Testis (tissue), 5 donors: ENCODE measurements at places on chromosomes 12 and 14. TPM values are rescaled to one million over a fixed set of nuclear protein-coding genes. Genes with fewer than 3 reads are reported as not detected.

DNA sequence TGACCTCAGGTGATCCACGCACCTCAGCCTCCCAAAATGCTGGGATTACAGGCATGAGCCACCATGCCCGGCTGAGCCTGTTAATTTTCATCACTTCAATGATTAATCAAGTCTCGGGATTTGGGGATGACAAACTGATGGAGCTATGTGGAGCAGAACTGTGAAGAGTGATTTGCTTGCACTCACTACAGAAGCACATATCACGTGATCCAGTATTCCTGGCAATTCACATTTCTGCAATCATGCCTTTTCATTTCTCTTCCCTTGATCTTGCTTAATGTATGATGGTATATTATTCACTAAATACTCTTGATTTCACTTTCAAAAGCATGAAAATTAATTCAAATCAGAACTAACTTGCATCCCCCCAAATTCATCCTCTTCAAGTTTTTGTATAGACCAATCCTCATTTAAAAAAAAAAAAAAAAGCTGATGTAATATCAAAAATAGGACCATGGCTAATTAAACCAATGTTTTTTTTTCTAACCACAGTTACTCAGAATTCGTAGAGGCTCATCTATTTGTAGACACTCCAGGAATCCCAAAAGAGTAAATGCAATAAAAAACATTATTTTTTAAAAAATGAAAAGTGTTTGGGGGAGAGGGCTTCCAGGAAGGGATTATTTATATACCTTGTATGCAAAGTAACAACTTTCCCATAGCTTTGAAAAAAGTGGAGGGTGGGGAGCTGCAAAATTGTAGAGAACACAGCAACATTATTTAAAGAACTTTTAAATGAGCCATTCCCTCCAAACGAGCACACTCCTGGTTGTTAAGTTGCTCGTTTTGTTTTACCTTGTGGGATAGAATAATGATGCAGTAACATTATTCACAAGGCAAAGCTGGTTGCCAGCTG lies 7.0 kb upstream of the ATXN2 start:
- no peaks in the 10 kb centered on the region for H3K36me3 ChIP-seq
- no peak for DNase-seq
- no peak overlapping the region for H3K27ac ChIP-seq
- no peaks in the 10 kb centered on the region for H3K4me1 ChIP-seq
- H3K4me3 ChIP-seq, result no peak overlapping the region
- no peaks in the 10 kb centered on the region for H3K27me3 ChIP-seq

DNA sequence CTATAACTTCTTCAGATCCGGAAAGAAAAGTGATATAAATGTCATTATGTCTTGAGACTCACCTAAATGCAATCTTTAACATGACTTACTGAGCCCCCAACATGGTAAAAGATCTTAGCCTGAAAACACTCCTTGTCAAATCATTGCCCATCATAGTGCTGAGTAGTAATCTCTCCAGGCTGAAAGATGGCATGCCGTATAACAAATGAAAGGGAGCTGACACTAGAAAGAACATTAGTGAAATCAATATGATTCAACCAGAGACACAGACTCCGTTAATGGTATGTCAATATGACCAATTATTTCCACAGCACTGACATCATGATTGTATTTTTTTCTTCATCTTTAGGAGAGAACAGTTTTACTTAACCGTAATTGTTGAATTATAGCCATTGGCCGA lies 54.4 kb downstream of the BICD1 start:
- no peak for DNase-seq
- H3K27ac ChIP-seq, result no peak overlapping the region
- no peaks in the 10 kb centered on the region for H3K4me1 ChIP-seq
- no peaks in the 10 kb centered on the region for H3K27me3 ChIP-seq
- no peaks in the 10 kb centered on the region for H3K36me3 ChIP-seq
- no peak overlapping the region for H3K4me3 ChIP-seq

GRCh38 chr14:34043627-34044372 lies 92.9 kb upstream of the EGLN3 start:
- no peaks in the 10 kb centered on the region for H3K36me3 ChIP-seq
- no peak overlapping the region for H3K4me3 ChIP-seq
- no peaks in the 10 kb centered on the region for H3K27me3 ChIP-seq
- no peak for DNase-seq

The ARMH4 gene
- total RNA-seq, result 65.8 TPM

- no peak for DNase-seq
- peaks cover 31% of the 10 kb centered on the region for H3K4me1 ChIP-seq
- H3K4me3 ChIP-seq, result no peak overlapping the region
- no peaks in the 10 kb centered on the region for H3K27me3 ChIP-seq
- no peak overlapping the region for H3K27ac ChIP-seq
Observed at GRCh38 chr12:52054833-52055730, 3.8 kb downstream of the NR4A1 start.

The KCNH5 gene
- total RNA-seq, result 0.93 TPM

DNA sequence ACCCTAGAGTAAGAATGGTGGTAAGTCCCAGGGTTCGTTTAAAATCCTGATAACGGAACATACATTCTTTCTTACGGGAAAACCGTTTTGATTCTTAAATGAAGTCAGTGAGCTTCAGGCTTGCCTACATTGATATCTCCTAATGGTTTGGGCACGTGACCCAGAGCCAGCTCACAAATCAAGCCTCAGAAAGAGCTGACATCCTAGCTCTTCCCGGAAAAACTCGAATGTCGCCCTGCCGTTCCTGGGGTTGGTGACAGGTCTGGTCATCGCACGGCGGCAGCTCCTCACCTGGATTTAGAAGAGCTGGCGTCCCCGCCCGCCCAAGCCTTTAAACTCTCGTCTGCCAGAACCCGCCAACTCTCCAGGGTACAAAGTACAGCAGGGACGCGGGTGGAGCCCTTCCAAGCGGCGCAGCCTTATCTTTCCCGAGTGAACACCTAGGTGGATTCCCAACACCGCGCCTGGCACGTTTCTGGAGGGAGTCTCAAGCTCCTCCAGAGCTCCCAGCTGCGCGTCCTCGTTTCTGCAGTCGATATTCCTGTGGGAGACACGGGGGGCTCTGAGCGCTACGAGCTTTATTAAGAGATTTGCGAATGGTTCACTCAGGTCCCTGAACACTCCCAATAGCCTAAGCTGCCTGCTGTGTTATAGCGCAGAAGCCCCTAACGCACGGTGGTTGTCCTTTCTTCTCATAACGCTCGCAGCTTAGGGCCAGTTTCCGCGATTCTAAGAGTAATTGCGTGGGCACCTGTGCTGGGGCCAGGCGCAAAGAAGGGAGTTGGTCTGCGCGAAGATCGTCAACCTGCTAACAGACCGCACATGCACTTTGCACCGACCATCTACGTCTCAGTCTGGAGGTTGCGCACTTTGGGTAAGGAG lies at the start of gene SSTR1:
SSTR1 (plus strand) TSS at position 169 of the 882 bp plus-strand sequence. CDS start 1,486 bp downstream, outside the sequence.
- peaks cover 3% of the 10 kb centered on the region for H3K4me1 ChIP-seq
- peak; percentile 13 for DNase-seq
- no peaks in the 10 kb centered on the region for H3K36me3 ChIP-seq

The PRR4 gene
- total RNA-seq, result 8.4 TPM

The NT5DC3 gene
- 25.4 TPM for total RNA-seq

The PPP4R4 gene
- 24.3 TPM for total RNA-seq

DNA sequence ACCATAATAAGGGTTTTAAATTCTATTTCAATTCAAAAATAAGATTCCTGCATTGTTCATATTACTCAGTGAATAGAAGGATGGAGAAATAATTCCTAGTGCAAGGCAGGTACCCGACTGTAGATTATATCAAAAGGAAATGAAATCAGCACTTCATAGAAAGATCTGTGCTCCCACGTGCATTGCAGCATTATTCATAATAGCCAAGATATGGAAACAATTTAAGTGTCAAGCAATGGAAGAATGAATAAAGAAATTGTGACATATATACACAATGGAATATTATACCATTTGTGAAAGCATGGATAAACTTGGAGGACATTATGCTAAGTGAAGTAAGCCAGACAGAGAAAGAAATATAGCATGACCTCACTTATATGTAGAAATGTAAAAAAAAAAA lies 53.8 kb downstream of the SLC6A15 start:
- H3K4me1 ChIP-seq, result no peaks in the 10 kb centered on the region
- no peaks in the 10 kb centered on the region for H3K27me3 ChIP-seq
- no peak for DNase-seq
- H3K36me3 ChIP-seq, result no peaks in the 10 kb centered on the region
- H3K4me3 ChIP-seq, result no peak overlapping the region

DNA sequence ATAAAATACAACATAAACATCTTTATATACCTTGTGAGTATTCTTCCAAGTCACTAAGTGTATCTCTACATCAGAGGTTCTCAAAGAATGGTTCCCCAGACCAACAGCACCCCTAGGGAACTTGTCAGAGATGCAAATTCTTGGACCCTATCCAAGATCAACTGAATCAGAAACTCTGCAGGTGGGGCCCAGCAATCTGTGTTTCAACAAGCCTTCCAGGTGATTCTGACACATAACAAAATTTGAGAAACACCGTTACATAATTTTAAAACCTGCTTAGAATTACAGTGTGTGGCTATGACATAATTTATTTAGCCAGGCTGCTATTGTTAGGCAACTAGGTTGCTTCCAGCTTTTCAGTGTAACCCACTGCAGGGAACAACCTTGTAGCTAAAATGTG lies 49.8 kb downstream of the NTN4 start:
- H3K27me3 ChIP-seq, result no peaks in the 10 kb centered on the region
- no peak for DNase-seq
- H3K27ac ChIP-seq, result peak overlapping the region; percentile 13
- H3K4me1 ChIP-seq, result peaks cover 37% of the 10 kb centered on the region
- no peak overlapping the region for H3K4me3 ChIP-seq
- H3K36me3 ChIP-seq, result no peaks in the 10 kb centered on the region

DNA sequence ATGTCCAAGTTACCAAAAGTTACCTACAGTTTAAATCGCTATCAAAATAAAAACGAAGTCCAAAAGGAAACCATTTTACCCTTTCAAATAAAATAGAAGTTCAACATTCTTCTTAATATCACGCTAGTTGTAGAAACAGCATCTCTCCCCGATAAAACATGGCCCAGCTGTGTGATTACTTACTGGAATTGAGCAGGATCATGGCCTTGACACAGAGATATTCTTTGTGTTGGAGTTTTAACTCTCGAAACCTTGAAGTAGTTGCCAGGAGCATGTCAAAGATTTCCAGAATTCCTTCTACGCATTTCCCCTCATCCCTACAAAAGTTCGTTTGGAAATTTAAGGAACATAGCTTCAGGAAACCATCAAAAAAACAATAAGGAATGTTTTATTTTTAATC lies 44.8 kb downstream of the ESR2 start:
- H3K36me3 ChIP-seq, result no peaks in the 10 kb centered on the region
- H3K4me1 ChIP-seq, result peaks cover 15% of the 10 kb centered on the region
- DNase-seq, result peak; percentile 53
- H3K27me3 ChIP-seq, result no peaks in the 10 kb centered on the region
- H3K27ac ChIP-seq, result peak overlapping the region; percentile 58

GRCh38 chr12:11688379-11688778 lies 38.9 kb downstream of the ETV6 start:
- H3K27ac ChIP-seq, result no peak overlapping the region
- no peak for DNase-seq
- no peaks in the 10 kb centered on the region for H3K36me3 ChIP-seq
- H3K27me3 ChIP-seq, result no peaks in the 10 kb centered on the region
- H3K4me1 ChIP-seq, result no peaks in the 10 kb centered on the region
- H3K4me3 ChIP-seq, result no peak overlapping the region

The PROX2 gene
- 0.06 TPM for total RNA-seq

DNA sequence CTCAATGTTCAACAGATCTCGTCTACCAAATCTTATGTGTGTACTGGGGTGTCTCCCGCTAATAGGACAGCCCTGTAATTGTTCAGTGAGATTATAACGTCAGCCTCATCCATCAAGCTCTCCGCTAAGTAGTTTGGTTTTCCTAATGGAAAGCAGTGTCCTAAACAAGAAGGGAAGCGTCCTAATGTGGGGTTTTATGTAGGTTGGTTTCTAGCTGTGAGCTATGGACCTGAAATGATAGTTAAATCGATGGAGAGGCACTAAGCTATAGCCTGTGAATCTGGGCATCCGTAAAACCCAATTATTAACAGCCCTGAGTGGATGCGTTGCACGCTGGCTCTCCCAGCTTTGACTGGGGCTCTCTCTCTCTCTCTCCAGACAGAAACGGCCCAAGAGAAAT lies 9.2 kb upstream of the MAP1LC3B2 start:
- DNase-seq, result no peak
- H3K27ac ChIP-seq, result no peak overlapping the region
- H3K4me1 ChIP-seq, result no peaks in the 10 kb centered on the region
- no peaks in the 10 kb centered on the region for H3K36me3 ChIP-seq
- no peak overlapping the region for H3K4me3 ChIP-seq

The ARHGAP9 gene
- 29.2 TPM for total RNA-seq

DNA sequence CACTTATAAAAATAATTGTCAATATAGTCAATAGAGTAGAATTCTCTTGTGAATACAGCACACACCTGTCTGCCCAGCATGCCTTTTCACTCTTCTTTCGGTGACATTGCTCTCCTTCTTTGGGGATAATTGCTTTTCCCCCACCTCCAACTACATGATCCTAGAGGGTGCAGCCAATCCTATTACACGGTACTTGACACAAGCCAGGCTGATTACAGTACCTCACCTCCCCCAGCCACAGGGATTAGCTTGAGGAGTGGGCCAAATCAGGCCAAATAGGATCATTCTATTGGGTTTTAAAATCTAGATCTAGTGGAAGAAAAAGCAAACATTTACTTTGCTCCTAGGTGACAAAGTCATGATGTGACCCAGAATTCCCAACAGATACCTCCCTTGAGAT lies 16.8 kb upstream of the NFYB start:
- no peak for DNase-seq
- no peaks in the 10 kb centered on the region for H3K36me3 ChIP-seq
- H3K4me3 ChIP-seq, result no peak overlapping the region
- no peaks in the 10 kb centered on the region for H3K27me3 ChIP-seq

The SLC5A8 gene
- 0.71 TPM for total RNA-seq

The TMPRSS12 gene
- 8.9 TPM for total RNA-seq

GRCh38 chr12:58916921-58917511 lies 3.3 kb downstream of the LRIG3 start:
- H3K27ac ChIP-seq, result peak overlapping the region; percentile 95
- H3K36me3 ChIP-seq, result no peaks in the 10 kb centered on the region
- H3K27me3 ChIP-seq, result no peaks in the 10 kb centered on the region
- H3K4me3 ChIP-seq, result peak overlapping the region; percentile 87

DNA sequence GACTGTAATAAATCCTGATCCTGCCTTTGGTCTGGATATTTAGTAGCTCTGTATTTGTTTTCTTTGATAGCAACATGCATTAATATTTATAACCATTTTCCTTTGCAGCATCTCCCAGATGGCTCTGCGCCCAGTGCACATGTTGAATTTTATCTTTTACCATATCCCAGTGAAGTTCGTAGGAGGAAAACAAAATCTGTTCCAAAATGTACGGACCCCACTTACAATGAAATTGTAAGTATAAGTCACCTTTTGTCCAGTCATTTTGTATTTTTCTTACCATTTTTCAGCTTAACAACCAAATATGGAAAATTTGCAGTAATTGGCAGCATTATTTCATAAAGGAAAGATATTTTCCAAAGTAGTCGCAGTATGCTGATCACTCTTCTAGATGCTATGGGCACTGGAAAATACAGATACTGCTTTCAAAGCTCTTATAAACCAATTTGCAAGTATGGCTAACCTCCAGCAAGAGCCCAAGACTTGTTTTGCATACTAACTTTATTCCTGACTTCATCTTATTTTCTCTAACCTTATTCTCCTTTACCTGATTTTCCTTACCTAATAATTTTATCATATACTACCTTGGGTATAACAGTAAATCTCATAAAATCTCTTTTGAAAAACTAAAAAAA lies 97.4 kb downstream of the PLCZ1 start:
- no peaks in the 10 kb centered on the region for H3K27me3 ChIP-seq
- no peak overlapping the region for H3K27ac ChIP-seq
- no peaks in the 10 kb centered on the region for H3K4me1 ChIP-seq
- H3K36me3 ChIP-seq, result no peaks in the 10 kb centered on the region
